AG20443 (cell line): ENCODE measurements at places on chromosomes 2 and 18.

DNA sequence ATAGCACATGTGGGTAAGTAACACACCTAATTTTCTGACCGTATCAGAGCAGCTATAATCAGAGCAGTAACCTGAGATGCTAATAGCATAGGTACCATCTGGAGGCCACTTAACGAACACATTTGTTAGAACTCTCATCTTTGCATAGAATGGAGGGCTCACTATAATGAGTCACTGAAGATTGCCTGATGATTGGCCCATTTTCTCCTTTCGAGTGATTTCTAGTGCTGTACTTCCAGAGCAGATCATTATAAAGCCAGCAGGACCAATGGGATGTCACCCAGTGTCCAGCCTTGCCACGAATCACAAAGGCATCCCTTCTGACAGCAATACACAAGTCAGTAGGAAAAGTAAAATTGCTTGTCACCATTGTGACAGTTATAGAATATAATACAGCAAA lies 81.7 kb upstream of the REV1 start:
- DNase-seq, result peak; percentile 24

- DNase-seq, result peak; percentile 35
Observed at GRCh38 chr2:37357530-37357929, 13.1 kb downstream of the QPCT start.

DNA sequence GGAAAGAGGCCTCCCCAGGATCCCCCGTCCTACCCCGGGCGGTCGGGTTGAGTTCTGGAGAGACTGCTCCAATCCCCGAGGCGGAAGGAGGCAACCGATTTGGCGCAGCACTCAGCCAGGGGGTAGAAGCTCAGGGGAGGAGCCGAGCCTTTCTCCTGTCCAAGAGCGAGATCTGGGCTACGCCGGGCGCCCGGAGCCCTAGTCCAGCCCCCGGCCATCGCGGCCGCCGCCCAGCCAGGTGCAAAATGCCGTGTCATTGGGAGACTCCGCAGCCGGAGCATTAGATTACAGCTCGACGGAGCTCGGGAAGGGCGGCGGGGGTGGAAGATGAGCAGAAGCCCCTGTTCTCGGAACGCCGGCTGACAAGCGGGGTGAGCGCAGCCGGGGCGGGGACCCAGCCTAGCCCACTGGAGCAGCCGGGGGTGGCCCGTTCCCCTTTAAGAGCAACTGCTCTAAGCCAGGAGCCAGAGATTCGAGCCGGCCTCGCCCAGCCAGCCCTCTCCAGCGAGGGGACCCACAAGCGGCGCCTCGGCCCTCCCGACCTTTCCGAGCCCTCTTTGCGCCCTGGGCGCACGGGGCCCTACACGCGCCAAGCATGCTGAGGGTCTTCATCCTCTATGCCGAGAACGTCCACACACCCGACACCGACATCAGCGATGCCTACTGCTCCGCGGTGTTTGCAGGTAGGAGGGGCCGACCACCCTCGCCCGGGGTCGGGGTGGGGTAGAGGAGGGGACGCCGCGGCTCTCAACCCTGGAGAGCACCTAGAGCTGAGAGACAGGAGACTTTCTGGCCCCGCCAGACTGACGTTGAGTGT lies at the start of gene DYSF:
TSS of gene DYSF (plus strand) at position 158 of the 817 bp plus-strand sequence.
- DNase-seq, result peak; percentile 65

- peak; percentile 38 for DNase-seq
Observed at GRCh38 chr18:29147944-29148343, 971.0 kb upstream of the CDH2 start.

GRCh38 chr18:3511980-3512379 lies 62.0 kb downstream of the TGIF1 start:
- peak; percentile 68 for DNase-seq

GRCh38 chr2:33372940-33373553 lies 103.4 kb upstream of the RASGRP3 start:
- DNase-seq, result no peak

- no peak for DNase-seq
Observed at GRCh38 chr2:226999661-227000060, 163.8 kb downstream of the RHBDD1 start.

- DNase-seq, result no peak
Observed at GRCh38 chr18:75869162-75869561, 441.7 kb upstream of the SMIM21 start.
